ENCODE measurements at places on chromosomes 5 and 9.

DNA sequence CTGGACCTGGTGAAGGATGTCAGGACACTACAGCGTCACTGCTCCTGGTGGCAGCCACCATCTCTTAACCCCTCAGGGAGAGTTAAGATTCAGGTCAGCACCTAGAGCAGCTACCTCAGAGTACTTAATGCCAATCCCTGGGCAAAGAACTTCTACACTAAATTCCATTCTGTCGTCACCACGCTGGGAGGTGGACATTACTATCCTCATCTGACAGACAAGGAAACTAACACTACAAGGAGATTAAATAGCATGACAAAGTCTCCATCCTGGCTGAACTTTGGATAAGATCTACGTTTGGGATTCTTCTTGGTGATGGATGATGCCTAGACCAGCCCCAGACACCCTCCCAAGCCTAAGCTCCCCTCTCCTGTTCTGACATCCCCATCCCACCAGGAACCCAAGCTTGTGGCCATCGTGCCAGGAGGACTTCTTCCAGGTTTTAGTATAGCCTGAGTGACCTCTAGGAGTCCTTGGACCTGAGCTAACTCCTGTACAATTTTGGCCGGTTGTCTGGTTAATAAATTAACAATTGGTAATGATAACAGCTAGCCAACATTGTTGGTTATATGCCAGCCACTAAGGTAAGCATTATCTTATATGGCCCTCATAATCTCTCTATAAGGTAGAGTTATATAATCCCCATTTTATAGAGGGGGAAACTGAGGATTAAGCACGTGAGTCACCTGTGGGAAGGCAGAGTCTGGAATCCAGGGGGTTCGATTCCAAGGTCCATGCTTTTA, 54.8 kb downstream of the C5orf15 start:
- DNase-seq = no peak

DNA sequence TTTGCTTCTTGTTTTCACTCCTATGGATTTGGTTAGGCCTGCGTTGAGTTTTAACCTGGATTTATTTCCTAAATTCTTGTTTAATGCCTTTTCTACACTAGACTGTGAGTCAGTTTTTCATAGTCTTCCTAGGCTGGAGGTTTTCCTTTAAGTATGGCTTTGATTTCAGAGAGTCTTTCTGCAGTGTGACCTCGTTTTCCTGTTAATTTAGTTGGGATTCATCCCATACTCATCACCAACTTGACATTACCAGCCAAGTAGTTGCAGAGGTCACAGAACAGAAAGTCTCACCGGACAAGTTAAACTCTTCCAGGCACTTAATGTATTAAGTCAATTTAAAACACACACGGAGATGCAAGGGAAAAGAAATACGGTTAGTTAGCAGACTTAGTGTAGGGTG, 29.7 kb upstream of the AUH start:
- DNase-seq = no peak

DNA sequence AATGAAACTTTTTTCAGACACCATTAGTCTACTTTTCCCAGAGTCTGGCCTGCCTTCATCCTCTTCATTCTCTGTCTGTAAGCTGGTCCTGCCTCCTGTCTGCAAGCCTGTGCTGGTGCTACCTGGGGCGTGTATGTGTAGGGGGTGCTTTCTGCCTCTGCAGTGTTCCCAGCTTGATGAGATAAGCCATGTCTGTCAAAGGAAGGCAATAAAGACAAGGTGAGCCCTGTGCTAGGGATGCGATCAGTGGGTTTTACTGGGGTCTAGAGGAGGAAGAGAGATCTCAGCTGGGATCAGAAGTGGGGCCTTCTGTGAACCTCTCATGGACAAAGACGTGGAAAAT, 78.0 kb upstream of the TGFBR1 start:
- no peak for DNase-seq

DNA sequence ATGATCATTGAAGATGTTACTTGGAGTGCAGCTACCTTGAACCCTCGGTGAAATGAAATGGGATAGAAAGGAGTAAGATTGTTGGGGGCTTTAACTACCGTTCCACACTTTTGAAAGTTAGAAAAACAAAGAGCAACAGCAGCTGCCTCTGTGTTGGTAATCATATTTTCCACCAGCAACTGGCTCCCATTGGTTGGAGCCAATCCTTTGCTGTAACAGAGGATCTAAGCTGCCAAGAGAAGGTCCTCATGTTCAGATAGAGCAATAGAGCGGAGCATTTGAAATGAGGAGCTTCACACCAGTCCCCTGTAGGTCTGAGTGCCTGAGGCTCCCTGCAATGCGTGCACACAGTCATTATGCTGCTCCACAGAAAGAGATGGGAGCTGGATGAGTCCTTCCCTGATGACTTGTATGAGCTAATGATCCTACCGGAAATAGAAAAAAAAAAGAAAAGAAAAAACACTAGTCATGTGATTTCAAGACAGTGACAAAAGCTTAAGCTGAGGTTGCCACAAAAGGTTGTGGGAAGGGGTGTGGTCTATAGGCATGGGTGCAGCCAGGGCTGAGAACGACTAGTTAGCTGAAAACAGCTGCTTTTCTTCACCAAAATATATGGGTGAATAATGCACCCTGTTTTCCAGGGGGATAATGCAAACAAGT, 300.7 kb downstream of the MLLT3 start:
- DNase-seq = no peak

DNA sequence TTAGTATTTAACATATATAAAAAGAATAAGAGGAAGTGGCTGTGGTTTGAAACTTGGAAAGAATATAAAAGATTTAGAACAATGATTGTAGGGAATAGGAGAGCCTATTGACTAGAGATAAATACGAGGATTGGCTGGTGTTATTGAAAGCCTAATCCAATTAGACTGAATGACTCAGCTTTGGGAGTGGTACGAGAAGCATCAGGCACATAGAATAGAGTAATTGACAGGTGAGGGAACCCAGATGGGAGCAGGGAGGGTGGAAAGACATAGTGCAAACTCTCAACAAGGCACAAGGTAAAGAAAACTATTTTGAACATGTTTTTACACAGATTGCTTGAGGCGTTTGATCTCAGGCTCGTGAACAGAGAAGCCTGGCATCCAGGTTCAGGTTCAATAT, 338.9 kb upstream of the KLF9 start:
- DNase-seq = no peak

DNA sequence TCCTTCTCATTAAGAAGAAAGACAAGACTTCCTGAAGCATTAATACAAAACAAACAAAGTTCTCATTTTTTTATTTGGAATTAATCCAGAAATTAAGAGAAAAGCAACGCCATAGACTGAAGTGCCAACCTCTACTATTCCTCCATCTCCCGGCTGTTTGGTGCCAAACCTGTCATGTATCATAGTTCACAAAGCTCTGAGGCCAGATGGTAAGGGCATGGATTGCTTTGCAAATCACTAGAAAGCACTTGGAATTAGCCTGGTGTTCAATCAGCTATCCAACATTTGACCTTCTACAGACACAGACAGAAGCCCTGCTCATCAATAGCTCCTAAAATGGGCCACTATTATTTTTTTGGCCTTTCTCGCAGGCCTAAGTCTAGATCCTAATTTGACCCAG, 33.8 kb downstream of the HTR1A start:
- no peak for DNase-seq

GRCh38 chr5:35819026-35819425, 37.7 kb upstream of the IL7R start:
- no peak for DNase-seq

DNA sequence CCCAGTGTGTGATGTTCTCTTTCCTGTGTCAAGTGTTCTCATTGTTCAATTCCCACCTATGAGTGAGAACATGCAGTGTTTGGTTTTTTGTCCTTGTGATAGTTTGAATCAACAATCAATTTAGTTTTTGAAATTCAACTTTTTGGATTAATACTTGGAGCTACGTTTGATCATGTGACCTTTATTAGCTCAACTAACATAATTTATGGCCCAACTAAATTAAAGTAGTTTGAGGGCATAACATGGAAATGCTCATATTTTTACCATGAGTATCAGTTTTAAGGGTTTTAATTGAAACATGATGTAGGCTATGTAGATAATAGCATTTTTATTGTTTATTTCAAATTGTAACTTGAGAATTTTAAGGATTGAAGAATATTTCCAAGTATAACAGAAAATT, 168.0 kb downstream of the CCDC171 start:
- DNase-seq = peak; percentile 21

DNA sequence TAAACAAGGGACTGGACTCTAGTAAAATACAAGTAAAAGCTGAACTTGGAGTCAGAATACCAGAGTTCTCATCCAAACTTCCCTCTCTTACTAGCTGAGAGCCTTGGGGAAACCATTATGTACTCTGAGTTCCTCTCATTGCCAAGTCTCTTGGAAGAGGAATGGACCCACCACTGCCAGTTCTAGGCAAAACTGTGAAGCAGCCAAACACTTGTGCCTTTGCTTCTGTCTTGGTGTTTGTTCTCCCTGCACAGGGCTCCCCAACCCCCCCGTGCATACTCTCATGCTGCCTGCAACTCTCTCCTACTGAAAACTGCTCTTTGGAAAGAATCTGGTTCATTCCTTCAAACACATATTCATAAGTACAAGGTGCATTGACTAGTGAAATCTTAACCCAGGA, 102.6 kb downstream of the PDZD2 start:
- DNase-seq = no peak

- no peak for DNase-seq
These were observed 34.4 kb downstream of the CFAP90 start for GRCh38 chr5:7816535-7816901.

DNA sequence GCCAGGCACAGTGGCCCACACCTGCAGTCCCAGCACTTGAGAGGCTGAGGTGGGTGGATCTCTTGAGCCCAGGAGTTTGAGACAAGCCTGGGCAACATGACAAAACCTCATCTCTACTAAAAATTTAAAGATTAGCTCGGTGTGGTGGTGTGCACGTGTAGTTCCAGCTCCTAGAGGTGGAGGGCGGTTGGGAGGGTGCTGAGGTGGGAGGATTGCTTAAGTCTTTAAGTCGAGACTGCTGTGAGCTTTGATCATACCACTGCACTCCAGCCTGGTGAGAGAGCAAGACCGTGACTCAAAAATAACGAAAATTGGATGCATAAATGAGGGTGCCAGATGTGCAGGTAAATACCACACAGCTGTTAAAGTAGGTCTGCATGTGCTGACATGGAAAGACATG, 39.3 kb upstream of the TDRD7 start:
- no peak for DNase-seq

- peak; percentile 55 for DNase-seq
These were observed 19.5 kb downstream of the SLC22A5 start for GRCh38 chr5:132389051-132389331.

DNA sequence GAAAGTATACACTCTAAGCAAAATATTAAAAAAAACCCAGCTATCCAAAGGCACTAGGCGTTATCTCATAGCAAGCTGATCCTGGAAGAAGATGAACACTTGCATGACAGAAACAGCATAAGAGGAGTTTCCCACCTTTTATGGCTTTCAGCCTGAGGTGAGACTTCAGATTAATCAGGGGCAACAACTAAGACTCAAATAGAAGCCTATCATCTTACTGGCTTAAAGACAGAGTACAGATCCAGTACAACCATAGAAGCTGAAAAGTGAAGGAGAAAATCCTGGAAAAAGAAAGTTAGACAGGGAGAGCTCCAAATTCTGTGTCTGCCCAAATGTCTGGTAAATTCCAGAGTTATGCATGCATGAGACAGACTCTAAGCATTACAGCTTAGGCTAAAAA, 360.8 kb upstream of the KCNN2 start:
- no peak for DNase-seq

Data from adipocyte (in vitro differentiated cells).